ENCODE measurements at places on chromosomes 3 and 15.

- DNase-seq = no peak
Measured at GRCh38 chr3:84963137-84963536, 4.3 kb downstream of the CADM2 start.

- no peak for DNase-seq
Measured at GRCh38 chr15:36961956-36962355, 138.4 kb downstream of the MEIS2 start.

- no peak for DNase-seq
Measured at GRCh38 chr3:176951144-176951543, 246.1 kb downstream of the TBL1XR1 start.

DNA sequence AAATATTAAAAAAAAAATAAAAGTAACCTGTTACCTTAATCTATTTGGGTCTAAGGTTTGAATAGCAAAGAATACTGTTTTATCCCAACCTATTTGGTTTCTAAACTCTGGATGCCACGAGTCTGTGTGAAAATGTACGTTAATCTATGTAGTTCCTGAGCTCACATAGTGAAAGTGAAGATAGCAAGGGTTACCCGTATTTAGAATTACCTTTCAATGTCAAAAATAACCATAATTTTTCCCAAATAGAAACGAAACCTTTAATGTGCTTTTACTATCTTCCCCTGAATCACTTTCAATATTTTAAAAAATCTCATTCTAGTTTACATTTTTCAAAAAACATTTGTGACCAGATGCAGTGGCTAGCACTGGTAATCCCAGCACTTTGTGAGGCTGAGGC, 5.8 kb upstream of the USP50 start:
- no peak for DNase-seq

DNA sequence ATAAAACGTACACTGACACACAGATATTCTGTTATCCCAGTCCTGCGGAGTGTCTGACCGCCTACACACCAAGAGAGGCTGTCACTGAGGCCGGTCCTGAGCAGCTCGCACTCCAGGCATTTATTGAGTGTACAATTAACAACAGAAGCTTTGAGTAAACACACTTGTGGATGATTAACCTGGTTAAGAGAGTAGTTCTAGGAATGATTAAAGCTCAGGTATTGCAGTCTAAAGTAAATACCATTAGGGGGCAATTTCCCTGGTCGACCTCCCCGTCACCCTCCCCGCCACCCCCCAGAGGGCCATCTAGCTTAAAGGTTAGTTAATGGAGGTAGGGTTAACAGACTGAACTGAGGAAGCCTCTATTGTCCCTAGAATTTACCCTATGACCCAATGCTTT, 1278.5 kb downstream of the NSUN3 start:
- no peak for DNase-seq

DNA sequence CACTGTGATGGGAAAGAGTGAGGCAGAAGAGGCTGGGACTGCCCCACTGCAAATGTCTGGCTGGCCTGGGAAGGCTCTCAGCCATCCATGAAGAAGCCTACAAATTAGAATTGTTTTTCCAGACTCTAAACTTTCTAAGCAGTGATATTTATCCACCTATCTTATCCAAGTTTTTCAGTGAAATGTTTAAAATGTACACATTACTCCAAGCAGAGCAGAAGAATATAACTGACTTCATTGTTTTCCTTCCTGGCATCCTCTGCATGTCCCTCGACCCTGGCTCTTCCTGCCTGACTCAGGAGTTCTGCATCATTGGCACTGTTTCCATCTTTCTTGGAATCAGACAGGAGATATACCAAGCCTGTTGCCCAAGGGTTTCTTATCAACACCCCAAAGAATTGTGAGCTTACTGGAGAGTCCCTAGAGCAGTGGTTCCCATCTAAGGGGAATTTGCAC, 401.5 kb upstream of the PROK2 start:
- no peak for DNase-seq

DNA sequence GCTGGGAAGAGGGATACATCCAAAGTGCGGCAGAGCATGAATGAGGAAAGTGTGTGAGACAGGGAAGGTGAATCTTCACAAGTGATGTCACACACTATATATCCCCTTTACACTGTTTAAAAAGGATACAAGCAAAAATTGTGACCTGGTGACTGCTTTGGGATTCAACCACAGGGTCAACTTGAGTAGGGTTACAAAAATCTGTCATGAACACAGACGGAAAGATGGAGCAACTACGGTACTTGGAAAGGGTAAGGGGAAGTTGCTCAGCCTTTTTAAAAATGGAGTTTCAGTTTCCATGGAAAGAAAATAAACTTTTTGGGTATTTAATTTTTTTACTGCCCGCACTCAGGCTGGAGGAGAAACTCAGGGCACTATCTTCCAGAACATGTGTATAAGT, 60.3 kb downstream of the B3GNT5 start:
- no peak for DNase-seq

GRCh38 chr3:160401291-160402095, 2.0 kb downstream of the SMC4 start:
- peak; percentile 17 for DNase-seq

DNA sequence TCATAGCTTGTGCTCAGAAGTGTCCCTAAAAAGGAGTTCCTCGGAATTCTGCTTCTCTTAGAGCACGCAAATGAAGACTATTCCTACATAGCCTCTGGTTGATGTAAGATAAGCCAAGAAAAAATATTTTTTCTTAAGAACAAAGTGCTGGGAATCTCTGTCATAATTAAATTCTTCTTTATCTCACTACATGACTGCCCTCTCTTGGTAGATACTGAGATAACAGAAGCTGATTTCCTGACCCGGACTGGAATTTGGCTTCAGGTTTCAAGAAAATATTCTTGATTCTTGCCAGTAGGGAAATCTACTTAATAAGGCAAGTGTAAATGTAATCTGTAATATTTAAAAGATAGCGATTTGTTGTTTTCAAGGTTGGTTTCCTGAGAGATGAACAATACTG, 31.3 kb upstream of the SETMAR start:
- DNase-seq = no peak

GRCh38 chr15:66619152-66619903, 53.5 kb upstream of the LCTL start:
- peak; percentile 90 for DNase-seq

DNA sequence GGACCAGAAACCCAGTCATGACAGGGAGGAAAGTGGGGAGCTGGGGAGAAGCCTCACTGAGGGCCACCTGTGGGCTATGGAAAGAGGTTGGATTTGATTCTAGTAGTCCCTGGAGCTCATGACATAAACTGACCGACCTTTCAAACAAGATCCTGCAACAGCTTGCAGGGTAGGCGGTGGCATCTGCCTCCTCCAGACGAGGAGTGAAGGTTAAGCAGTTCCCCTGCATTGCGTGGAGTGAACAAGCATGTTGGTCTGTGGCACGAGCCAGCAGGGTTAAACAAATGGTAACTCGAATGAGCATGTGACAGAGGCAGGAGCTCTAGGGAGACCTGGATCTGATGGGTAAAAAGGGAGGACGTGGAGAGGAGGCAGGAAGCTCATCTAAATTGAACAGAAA, 12.7 kb downstream of the TGM4 start:
- DNase-seq = no peak

DNA sequence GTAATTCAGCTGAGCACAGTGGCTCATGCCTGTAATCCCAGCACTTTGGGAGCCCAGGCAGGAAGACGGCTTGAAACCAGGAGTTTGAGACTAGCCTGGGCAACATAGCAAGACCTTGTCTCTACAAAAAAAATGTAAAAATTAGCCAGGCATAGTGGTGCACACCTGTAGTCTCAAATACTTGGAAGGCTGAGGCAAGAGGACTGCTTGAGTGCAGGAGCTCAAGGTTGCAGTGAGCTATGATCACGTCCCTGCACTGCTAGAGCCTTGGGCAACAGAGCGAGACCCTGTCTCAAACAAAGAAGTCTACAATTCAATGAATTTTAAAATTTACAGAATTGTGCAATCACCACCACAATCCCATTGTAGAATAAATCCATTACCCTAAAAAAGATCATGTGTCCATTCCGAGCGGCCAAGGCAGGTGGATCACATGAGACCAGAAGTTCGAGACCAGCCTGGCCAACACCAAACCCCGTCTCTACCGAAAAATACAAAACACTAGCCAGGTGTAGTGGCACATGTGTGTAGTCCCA, 45.2 kb downstream of the FBXO22 start:
- DNase-seq = no peak

DNA sequence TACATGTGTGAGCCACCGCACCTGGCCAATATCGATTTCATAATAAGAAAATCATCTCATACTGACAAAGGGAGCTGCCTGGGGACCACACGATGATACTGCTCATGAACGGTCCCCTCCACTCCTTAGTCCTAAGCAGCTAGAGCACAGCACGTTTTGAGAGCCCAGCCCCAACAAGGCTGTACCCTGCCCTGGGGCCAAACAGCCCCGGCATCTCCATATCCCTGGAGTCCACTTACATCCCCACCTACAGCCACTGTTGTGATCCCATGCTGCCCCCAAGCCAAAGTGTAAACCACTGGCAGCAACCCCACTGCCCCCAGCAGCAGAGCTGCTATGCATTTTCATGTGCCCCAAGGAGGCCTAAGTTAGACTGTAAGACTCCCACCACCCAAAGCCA, 52.8 kb downstream of the ADAM10 start:
- DNase-seq = peak; percentile 79

DNA sequence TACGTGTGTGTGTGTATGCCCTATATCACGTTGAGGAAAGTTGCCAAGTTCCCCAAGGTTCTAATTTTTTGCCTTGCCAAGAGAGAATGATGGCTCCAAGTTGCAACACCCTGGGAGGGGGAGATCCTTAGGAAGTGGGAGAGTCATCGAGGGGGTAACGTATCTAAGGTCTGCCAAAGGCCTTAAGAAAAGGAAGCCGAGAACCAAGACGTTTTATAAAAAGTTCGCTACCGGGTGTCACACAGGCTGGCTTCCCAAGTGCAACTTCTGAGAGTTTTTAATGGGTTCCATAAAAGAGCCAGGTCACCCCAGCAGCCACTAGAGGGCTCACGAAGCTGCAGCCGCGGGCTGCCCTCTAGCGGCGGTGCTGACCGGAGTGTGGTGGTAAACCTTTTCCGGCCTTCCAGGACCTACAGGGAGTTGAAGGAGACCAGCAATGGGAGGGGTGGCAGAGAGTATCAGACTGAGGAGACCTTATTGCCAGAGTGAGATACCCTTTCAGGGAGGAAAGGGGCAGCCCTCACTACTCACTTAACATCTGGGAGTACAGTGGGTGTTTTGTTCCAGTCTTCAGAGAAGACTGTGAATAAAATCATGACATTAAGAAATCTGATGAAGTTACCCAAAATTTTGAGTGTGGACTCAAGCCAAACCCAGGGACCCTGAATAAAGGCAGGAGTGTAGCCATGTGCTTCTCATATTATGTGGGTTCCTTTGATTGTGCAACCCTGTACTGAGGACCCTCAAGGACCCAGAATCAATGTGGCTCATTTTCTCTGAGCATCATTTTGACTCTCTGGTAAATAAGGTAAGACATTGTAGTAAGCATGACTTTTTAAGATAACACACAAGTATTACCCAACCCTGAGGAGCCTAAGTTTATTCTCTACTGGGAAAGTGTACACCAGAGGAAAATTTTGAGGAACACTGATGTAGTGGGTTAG, 2.5 kb upstream of the RFX7 start:
- DNase-seq = peak; percentile 94

GRCh38 chr3:39541917-39542329, 74.4 kb downstream of the MOBP start:
- peak; percentile 12 for DNase-seq

- peak; percentile 81 for DNase-seq
Measured at GRCh38 chr15:100338971-100339444, 2.8 kb downstream of the ADAMTS17 start.

DNA sequence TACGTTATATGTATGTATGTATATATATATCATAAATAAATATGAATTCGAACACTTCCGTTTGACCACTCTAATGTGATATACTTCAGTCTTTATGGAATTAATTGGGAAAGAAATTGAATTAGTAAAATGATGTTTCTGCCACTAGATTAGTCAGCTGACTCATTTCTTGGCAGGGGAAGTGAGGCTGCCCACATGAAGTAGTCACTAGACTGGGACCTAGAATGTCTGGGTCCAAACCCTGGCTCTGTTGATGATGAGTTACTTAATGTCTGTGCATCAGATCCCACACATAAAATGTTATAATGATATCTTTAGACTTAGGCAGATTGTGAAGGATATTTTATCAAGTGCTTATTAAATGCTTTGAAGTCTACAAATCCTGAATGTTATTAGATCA, 27.4 kb upstream of the ARL14 start:
- DNase-seq = no peak

DNA sequence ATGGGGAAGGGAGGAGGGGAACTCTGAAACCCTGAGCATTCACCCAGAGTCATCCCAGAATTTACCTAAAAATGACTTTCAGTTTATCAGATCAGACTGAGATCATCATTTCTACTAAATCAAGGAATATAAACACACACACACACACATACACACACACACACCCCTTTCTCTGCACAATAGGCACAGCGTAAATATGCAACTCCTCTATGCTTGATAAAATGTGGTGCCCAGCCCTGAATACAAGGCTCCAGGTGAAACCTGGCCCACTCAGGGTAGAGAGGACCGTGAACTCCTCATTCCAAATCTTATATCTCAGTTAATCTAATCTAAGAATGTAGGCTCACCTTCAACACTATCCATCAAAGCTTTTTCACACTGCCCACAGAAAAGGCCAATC, 31.8 kb upstream of the SEC22A start:
- DNase-seq = no peak

GRCh38 chr3:127131424-127132170, 61.3 kb upstream of the PRR23E start:
- no peak for DNase-seq

DNA sequence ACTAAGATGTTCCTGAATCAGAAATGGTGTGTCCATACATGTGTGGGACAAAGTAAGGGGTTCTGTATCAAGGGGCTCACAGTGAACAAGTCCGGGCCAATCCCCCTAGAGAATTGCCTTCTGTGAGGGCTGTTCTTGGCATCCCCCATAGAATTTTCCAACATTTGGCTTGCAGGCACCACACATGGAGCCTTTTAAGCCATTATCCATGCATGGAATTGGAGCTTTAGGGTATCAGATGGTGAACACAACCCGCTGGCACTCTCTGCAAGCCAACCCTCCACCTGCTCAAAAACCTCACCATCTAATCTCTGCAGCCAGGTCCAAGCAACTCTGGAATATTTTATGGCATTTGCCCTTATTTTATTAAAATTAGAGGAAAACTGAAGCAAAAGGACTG, 278.7 kb downstream of the ERC2 start:
- no peak for DNase-seq

GRCh38 chr15:59662260-59662659, 4.9 kb upstream of the GTF2A2 start:
- DNase-seq = no peak

- no peak for DNase-seq
Measured at GRCh38 chr15:48842501-48842900, 31.6 kb upstream of the CEP152 start.

DNA sequence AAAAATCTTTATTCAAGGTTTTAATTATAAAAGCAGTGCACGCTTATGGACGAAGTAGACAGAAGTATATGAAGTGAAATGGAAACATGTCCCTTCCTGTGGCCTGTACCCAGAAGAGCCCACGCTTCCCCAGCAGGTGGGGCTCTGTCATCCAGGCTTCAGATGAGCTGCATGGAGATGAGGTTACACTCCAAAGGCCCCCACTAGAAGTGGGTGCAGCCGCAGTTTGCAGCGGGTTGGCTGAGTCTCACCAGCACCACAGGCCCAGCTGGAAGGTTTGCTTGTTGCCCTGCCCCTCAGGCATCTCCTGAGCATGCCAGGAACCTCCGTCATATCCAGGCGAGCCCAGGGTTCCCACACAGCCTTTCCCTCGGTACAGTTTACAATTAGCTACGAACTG, 33.1 kb downstream of the PRR20G start:
- no peak for DNase-seq
